ENCODE measurements at places on chromosomes 5 and 9.

DNA sequence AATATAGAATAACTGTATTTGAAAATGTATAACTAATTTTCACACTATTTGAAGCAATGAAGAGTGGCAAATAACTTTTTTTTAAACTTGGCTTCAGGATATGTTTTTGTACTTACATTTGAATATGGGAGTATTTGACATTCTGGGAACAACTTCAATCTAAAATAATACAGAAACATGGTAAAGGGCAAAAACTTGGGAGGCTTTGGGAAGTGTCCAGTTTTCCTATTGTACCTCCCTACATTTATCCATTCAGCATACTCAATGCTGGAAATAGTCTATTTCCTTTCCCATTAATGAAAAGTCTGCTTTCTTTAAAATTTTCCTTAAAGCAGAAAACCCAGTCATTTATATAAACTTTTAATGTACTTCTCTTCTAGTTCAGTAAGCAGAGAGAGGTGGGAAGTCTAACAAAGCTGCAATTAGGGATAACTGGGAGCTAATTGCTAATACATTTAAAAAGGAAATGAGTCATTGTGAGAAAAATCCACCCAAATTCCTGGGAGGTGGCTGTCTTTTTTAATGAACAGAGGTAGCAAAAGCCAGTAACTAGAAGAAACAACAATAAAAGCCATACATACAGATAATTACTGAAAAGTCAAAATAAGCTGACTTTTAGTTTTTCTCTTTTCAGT lies 128.8 kb downstream of the FBN2 start:
- no peak for DNase-seq

DNA sequence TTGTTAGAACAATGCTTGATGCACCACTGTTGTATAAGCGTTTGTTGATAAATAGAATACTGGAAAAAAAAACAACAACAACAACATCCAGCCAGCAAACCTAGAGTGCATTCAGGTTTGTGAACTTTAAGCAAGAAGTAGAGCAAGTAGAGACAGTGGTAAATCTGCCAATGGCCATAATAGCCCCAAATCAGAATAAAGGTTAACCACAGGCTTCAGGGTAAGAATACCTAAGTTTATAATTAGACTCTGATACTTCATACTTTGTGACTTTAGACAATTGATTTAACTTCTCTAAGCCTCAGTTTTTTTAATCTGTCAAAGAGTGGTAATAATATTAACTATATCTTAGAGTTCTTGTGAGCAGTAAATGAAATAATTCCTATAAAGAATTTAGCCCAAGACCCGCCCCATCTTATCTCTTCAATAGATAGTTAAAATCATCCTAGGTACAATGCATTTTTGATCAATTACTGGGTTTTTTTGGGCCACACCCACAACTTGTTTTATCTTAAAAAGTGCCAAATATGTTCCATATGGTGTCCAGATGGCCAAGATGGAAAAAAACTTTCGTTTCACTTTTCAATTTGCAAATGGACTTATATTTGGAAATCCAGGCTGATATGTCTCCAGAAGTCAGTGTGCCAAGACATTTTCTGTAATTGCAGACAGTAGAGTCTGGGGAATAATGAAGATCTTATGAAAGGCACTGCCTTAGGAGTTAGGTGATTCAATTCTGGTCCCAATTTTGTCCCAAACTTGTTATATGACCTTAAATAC lies 24.5 kb upstream of the DPYSL3 start:
- DNase-seq, result no peak

- peak; percentile 80 for DNase-seq
Observed at GRCh38 chr5:132227485-132228240, at the start of gene P4HA2. TSS of gene P4HA2 (minus strand) at chr5:132227853. CDS start at chr5:132218626, 9,227 bp downstream.

- DNase-seq, result no peak
Observed at GRCh38 chr9:91395106-91395552, 28.5 kb downstream of the NFIL3 start.

GRCh38 chr9:31799953-31800609 lies 584.4 kb upstream of the ACO1 start:
- peak; percentile 57 for DNase-seq

DNA sequence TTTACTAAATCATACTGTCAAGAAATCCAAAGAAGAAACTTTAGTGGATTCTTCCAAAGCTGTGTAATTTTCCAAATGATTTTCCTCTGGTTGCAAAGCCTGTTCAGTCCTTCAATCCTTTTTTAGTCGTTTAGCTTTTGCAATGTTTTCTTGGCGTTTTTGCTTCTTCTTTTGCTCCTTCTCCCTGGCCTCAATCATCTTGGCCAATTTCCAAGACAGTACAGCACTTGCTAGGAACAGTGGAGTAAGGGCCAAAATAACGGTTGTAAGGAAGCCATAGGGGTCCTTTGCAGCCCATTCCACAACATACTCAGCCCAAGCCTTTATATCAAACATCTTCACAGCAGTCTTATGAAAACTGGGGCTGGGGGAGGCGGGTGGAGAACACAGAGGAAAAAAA lies 2.4 kb downstream of the SMIM15 start:
- no peak for DNase-seq

DNA sequence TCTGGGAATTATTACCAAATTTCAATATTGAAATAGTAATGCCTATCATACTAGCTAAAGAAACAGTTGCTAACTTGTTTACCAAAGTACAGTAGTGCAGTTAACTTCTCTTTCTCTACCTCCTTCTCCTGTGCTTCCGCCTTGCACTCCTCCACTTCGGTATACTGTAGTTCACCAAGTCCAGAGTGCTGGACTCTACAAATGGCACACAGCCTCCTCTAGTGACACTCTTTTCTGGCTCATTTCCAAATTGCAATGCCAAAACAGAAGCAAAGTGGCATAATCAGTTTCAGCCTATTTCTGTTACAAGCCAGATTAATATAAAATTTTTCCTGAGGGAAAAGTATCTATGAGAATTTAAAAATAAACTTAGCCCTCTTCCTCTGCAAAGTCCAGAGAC lies 86.0 kb upstream of the RASGRF2 start:
- DNase-seq, result peak; percentile 2

DNA sequence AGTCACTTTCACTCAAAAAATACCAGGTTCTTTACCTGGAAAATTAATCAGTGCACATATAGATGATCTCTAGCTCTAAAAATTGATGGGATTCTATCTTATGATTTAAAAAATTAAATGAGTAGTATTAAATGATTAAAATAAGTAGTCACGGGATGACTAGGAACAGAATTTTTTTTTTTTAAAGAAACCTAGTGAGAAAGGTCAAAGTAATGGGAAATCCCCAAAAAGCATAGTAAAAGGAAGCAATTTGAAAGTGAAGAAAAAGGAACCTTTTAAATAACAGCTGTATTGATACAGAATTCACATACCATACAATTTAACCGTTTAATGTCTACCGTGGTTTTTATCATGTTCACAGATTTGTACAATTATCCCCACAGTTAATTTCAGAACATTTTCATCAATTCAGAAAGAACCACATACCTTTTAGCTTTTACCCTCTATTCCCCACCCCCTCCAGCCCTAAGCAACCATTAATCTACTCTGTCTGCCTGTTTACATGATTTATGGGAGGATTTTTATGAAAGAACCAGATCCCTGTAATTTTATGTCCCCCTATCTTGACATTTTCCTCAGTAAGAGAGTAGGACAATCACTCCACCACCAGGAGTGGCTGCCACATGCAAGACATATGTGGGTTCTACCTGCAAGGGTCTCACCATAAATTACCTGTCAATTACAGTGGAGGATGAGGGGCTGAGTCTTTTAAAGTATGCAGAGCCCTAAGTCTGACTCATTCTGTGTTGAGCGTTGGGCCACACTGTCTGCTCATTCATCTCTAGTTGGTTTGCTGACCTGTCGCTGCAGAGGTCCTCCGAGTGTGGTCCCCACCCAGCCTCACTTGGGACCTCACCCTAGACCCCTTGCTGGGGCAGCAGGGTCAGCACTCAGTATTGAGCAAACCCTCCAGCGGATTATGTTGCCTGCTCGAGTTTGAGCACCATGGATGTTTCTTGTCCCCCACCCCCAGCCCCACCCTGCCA lies 16.0 kb downstream of the ANKRD33B start:
- DNase-seq, result no peak

DNA sequence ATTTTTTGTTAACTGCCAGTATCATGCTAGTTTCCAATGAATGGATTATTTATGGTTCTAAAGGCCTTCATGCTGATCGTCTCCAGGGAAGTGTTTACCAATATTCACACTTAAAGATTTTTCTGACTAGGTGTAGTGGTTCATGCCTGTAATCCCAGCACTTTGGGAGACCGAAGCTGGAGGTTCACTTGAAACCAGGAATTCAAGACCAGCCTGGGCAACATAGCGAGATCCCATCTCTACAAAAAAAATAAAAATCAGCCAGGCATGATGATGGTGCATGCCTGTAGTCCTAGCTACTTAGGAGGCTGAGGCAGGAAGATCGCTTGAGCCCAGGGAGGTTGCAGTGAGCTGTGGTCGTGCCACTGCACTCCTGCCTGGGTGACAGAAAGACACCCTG lies 43.5 kb downstream of the FAM13B start:
- DNase-seq, result no peak

GRCh38 chr9:136152543-136152866 lies 33.8 kb upstream of the TMEM250 start:
- DNase-seq, result no peak

- no peak for DNase-seq
Observed at GRCh38 chr9:2248768-2249265, 233.7 kb downstream of the SMARCA2 start.

- peak; percentile 3 for DNase-seq
Observed at GRCh38 chr9:121171236-121171635, 30.4 kb downstream of the RAB14 start.

- DNase-seq, result no peak
Observed at GRCh38 chr9:89426384-89426961, 71.4 kb downstream of the SEMA4D start.

GRCh38 chr9:124724415-124725067 lies 46.6 kb downstream of the NR6A1 start:
- peak; percentile 25 for DNase-seq

- no peak for DNase-seq
Observed at GRCh38 chr9:134562146-134562849, 79.3 kb upstream of the COL5A1 start.

DNA sequence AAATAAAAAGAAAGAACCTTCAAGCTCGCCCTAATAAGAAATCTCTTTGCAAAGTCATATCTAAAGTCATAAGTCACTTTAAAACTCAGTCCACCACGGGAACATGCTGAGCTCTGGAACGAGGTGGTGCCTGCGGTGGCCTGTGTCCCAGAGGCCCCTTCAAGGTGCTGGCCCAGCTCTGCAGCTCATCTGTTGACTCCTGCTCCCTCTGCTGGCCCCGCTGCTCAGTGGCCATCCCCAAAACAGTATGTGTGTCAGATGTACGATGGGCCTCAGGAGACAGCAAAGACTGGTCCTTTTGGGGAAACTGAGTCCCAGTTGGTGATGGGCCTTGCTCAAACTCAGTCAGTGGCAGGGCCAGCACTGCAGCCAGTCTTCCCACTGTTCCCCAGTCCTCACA lies 22.8 kb upstream of the FOXB2 start:
- DNase-seq, result peak; percentile 38

GRCh38 chr9:13146840-13147239 lies 132.7 kb downstream of the MPDZ start:
- DNase-seq, result no peak

- no peak for DNase-seq
Observed at GRCh38 chr5:931570-932145, 39.0 kb downstream of the TRIP13 start.

DNA sequence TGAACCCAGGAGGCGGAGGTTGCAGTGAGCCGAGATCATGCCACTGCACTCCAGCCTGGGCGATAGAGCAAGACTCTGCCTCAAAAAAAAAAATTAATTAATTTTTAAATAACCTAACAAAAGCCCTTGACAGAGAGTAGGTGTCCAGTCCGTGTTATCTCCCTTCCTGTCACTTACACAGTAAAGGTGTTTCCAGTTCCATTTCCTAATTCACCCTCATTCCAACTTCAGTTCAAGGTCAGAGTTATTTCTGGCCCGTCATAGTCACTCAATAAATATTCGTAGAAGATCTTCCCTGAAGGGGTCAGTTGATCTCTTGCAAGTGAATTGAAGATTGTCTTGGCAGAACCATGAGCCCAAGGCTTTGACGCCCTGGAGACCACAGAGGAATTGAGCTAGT lies 16.4 kb upstream of the ERGIC1 start:
- no peak for DNase-seq

DNA sequence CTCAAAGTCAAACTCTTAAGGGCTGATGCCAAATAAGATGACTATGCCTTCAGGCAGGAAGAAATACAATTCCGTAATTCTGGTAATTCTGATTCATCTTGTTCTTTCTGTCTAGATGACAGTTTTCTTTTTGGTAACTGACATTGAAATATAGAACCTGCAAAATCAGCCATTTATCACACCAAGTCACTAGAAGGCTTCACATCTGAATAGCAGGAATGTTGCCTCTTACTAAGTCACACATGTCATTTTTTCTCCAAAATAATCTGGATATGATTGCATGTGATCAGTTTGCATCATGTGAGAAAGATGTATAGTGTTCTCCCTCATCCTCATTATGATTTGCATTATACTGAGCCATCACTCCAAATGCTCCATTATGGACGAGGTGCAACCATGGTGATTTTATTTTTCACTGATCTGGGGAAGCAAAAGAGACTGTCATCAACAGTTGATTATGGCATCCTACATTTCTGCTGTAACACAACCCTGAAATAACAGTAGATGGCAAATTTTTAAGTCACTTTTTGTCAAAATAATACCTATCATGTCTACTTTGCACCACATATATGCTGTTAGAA lies 69.0 kb downstream of the HCN1 start:
- no peak for DNase-seq
